ENCODE measurements at places on chromosomes 12 and 14.

DNA sequence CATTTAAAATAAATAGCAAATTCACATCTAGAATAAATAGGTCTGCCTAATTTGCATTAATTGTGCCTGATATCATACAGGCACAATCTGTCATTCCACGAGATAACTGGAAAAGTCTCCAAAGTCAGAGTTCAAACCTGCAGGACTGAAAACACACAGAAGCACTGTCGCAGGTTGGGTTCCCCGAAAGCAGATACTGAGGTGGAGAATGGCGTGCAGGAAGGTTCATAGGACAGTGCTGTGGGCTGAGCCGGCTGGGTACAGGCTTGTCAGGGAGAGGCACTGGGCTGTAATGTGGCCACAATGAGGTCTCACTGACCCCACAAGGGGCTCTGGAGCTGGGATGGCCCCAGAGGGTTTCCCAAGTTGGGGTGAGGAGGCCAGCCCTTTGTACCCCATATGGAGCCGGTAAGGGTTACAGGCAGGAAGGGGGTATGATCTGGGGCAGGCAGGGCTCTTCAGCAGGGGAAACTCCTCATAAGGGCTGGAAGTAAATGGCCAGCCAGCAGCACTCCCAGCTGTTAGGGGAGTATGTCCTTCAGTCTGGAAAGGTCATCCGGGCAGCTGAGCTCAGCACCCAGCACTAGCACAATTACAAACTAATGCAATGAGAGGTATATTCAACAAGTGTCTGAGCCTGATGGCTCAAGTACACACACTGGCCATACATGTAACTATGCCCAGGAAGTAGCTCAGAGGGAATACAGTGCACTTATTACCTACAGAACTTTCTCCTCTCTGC, 68.5 kb downstream of the NT5DC3 start:
- DNase-seq: no peak

DNA sequence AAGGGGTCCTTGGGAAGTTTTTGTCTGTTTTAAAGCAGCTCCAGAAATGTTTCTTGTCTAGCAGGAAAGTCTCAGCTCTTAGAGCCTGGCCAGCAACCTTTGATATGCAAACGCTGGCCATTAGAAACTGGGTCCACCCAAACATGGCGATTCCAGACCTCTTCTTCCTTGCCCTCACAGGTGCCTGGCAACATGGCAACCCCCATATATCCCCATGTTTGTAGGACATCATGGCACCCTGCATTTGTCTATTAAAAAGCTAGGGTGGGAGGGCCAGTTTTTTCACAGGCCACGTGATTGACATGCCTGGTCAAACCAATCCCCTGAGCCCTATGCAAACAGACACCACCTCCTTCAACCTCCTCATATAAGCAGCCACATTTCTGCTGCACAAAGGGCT, 848.7 kb upstream of the FOXG1 start:
- no peak for DNase-seq

GRCh38 chr12:22856178-22856577, 231.2 kb downstream of the ETNK1 start:
- DNase-seq: peak; percentile 32

- no peak for DNase-seq
Measured at GRCh38 chr14:22846811-22847307, 10.5 kb downstream of the MMP14 start.

- DNase-seq: no peak
Measured at GRCh38 chr12:56935157-56935556, 949 bp upstream of the SDR9C7 start.

DNA sequence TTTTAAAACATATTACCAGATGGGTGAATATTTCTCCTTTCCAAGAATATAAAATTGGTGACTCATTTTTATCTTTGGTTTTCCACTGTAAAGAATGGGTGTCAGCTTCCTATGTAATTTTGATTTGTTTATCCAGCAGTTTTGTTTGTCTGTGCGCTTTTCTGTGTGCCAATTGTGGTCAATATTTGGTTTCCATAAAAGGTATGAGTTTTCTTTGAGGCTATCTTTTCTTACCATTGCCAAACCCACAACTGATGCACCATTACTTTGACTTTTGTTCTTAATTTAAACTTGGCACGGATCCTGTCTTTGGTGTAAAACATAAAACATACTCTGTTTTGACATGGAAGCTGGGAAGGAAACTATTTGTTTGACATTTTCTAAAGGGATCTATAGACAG, 78.8 kb upstream of the NAV3 start:
- no peak for DNase-seq

- peak; percentile 19 for DNase-seq
Measured at GRCh38 chr14:97219431-97220017, 422.3 kb downstream of the VRK1 start.

- DNase-seq: no peak
Measured at GRCh38 chr14:79451601-79452000, 759.7 kb downstream of the DIO2 start.

GRCh38 chr12:15453613-15454012, 131.3 kb downstream of the PTPRO start:
- no peak for DNase-seq

- no peak for DNase-seq
Measured at GRCh38 chr12:65217086-65217485, 47.7 kb downstream of the LEMD3 start.

GRCh38 chr14:57089901-57090300, 178.8 kb downstream of the EXOC5 start:
- DNase-seq: no peak

DNA sequence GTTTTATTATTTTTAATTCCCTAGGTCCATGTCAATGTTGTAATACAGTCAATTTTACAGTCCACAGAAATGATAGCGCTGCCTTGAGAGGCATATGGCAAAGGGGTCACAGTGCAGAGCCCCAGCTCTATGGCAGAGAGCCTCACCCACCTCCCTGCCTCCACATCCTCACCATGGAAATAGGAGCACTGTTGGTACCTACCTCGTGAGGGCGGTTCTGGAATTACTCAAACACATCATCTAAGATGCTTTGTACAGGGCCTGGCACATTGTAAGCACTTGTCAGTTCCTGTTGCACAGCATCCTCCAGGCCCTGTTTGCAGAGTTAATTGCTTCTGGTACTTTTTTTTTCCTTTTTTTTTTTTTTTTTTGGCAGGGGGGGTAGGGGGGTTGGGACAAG, 4.1 kb upstream of the AKAP5 start:
- DNase-seq: no peak

GRCh38 chr12:12784911-12785814, at the start of gene APOLD1:
TSS of gene APOLD1 (plus strand) at chr12:12785659. CDS start at chr12:12785692, 33 bp downstream.
- DNase-seq: peak; percentile 70

DNA sequence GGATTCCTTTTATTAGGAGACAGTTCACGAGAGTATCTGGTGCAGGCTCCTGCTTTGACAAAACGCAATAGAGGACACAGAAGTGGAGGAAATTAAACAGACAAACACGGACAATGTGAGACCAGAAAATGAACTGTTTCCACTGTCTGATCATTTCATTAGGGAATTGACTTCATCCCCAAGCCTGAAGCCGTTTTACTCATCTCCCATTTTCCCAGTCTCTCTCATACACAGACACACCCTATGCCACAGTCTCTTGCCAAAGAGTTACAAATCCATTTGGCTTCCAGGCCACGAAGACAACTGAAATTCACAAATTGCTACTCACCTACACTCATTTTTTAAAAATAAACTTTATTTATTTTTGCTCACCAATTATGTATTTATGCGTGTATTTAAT, 1087.8 kb upstream of the TMEM132C start:
- DNase-seq: no peak

GRCh38 chr12:94553875-94554274, 94.2 kb upstream of the CEP83 start:
- no peak for DNase-seq

DNA sequence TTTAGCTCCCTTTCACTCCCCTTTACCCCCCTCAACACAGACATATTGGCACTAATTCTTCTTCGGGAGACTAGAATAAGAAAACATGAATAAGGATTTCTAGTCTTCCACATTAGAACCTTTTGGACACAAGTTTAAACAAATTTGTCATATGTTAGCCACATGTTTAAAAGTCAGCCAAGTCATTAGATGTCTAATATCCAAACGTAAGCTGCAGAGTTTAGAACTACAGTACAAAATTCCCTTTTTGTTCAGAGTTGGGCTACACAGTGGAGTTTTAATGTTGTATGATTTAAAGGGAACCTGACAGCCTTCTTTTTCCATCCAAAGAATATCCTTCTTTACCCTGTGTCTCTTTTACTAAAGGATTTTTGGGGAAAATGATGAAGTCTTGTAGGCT, 79.8 kb downstream of the PDE6H start:
- DNase-seq: no peak
